ENCODE measurements at places on chromosomes 2 and 18. TPM values are rescaled to one million over a fixed set of nuclear protein-coding genes. Genes with fewer than 3 reads are reported as not detected.
A peak's percentile ranks its signal among the peaks of the same experiment; 100 is the strongest.

DNPEP gene
- 76.1 TPM for polyA plus RNA-seq

DNA sequence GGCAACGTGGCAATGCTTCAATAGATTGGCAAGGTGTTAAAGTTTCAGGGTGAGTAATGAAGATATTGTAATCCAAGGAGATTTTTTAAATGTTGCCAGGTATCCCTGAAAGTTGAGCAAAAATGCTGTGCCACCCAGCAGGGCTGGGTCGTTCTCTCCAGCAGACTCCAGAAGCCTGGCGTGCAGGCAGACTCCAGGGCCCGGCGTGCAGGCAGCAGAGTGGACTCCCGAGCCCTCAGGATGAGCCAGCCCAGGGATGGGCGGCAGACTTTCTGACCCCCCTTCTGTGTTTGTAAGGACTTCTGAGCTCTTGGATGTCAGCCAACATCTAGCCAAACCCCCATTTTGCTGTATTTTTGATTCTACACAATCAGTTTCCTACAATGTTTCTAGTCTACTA is 289.1 kb downstream of the ZNF516 start:
- no peaks in the 10 kb centered on the region for H3K36me3 ChIP-seq
- DNase-seq: no peak
- no peaks in the 10 kb centered on the region for H3K4me1 ChIP-seq
- H3K4me3 ChIP-seq: no peak overlapping the region
- no peaks in the 10 kb centered on the region for H3K27me3 ChIP-seq

DNA sequence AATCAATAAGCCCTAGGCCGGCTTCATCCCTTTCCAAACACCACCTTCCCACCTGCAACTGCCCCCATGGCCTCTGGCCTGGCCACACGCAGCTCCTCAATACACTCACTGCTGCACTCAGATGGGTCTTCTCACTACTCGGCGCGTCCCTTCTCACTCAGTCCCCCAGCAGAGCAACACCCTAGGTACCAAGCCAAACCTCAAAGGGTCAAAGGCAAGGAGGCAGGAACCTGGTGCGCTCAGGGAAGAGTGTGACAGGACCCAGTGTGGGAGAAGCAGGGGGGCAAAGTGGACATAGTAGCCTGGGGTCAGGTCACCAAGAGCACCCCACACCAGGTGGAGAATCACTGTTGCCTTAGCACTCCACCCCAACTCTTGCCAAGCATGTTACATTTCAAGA is 90.6 kb downstream of the TTC32 start:
- H3K27ac ChIP-seq: no peak overlapping the region
- peaks cover 2% of the 10 kb centered on the region for H3K27me3 ChIP-seq
- H3K4me3 ChIP-seq: no peak overlapping the region
- no peak for DNase-seq
- no peaks in the 10 kb centered on the region for H3K36me3 ChIP-seq

SEPTIN10 gene
- polyA plus RNA-seq: 4.8 TPM

UBXN2A gene
- polyA plus RNA-seq: 9.8 TPM

DNA sequence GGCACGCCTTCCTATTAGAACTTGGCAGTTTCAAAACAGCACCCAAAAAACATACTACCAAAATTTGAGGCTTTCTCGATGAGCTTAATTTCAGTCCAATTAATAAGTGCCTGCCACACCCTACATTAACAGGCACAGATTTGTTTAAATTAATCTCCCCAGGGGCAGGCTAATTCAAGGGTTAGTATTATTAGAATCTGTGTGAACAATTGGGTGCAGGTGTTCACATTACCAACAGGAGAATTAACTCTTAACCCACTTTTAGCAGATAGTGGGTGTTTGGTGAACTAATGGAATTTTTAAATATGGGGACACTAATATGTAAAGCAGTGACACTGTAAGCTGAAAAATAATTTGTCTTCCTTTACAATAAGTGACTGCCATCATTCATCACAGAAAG is 4.1 kb downstream of the MBD2 start:
- H3K27ac ChIP-seq: no peak overlapping the region
- H3K4me1 ChIP-seq: peaks cover 50% of the 10 kb centered on the region
- peak overlapping the region; percentile 52 for H3K4me3 ChIP-seq
- no peaks in the 10 kb centered on the region for H3K27me3 ChIP-seq
- H3K36me3 ChIP-seq: no peaks in the 10 kb centered on the region

SERPINB5 gene
- polyA plus RNA-seq: not detected

DNA sequence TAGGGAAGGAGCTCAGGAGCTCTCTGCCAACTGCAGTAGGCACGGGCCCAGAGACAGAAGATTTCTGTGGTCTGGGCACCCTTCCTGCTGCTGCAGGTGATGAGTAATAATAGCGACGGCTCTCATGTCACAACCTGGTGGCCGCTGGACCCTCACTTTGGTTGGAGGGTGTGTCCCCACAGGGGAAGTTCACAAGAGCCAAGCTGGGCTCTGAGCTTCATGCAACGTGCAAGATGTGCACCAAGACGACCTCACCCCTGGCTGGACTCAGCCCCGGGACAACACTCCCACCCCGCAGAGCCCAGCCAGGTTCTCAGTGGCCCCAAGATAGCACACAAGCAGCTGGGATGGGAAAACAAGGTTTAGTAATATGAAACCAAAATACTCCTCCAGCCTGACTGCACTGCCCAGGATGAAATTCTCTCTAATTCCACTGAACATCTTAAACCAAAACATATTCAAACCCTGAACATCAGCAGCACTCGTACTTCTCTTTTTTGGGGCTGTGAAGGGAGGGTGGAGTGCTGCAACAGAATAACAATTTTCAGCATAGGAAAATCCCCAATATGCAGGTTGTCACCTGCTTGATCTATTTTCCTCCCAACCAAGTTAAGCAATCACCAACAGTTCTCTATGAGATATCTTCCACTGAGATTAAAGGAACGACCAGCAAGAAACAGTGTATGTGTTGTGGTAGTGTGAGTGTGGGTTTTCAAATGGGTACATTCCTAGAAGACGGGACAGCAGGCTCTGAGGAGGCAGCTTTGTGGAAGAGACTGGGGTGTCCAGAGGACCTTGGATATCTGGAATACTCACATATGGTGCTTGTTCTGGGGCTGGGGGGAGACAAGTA is 26.5 kb downstream of the BCL2 start:
- H3K27me3 ChIP-seq: no peaks in the 10 kb centered on the region
- peak overlapping the region; percentile 44 for H3K27ac ChIP-seq
- peak overlapping the region; percentile 46 for H3K4me3 ChIP-seq
- peaks cover 25% of the 10 kb centered on the region for H3K36me3 ChIP-seq
- DNase-seq: peak; percentile 72
- H3K4me1 ChIP-seq: peaks cover 52% of the 10 kb centered on the region

- H3K4me1 ChIP-seq: no peaks in the 10 kb centered on the region
- H3K36me3 ChIP-seq: no peaks in the 10 kb centered on the region
- no peak overlapping the region for H3K4me3 ChIP-seq
- DNase-seq: no peak
Observed at GRCh38 chr2:227366769-227367426, 12.2 kb downstream of the TM4SF20 start.

AMER3 gene
- not detected for polyA plus RNA-seq

TNFAIP6 gene
- polyA plus RNA-seq: not detected

- no peak overlapping the region for H3K4me3 ChIP-seq
- no peaks in the 10 kb centered on the region for H3K4me1 ChIP-seq
- no peaks in the 10 kb centered on the region for H3K36me3 ChIP-seq
- no peak overlapping the region for H3K27ac ChIP-seq
Observed at GRCh38 chr2:120141300-120142069, 81.7 kb downstream of the TMEM185B start.

DNA sequence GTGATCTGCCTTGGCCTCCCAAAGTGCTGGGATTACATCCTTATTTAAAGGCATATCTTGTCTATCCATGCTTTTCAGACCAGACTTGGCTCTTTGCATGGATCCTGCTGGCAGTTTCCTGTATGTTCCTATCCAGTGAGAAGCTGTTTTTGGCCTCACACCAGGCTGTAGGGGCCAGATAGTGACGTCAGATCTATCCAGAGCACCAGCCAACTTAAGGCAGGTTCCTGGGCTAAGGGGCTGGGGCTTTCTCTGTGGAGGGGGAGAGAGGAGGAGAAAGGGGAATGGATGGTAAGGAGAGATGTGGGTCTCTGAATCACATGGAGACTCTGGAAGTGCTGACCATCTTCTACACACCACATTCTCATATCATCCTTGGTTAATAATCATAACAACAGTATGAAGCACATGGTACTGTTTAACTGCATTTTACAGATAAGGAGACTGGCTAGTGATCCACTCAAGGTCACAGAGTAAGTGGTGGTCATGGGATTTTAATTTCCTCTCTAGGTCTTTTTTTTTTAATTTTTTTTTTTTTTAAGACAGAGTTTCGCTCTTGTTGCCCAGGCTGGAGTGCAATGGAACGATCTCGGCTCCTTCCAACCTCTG is 2.0 kb upstream of the FAM117B start:
- peaks cover 11% of the 10 kb centered on the region for H3K4me1 ChIP-seq
- no peak for DNase-seq
- H3K4me3 ChIP-seq: no peak overlapping the region
- H3K27ac ChIP-seq: no peak overlapping the region
- no peaks in the 10 kb centered on the region for H3K27me3 ChIP-seq

- no peaks in the 10 kb centered on the region for H3K4me1 ChIP-seq
- H3K27me3 ChIP-seq: no peaks in the 10 kb centered on the region
- H3K4me3 ChIP-seq: no peak within 1 kb of the TSS
- no peaks in the 10 kb centered on the region for H3K36me3 ChIP-seq
Observed at GRCh38 chr2:68365087-68365486, at the start of gene PLEK. PLEK (plus strand) TSS chr2:68365282; CDS start chr2:68365352, 70 bp downstream.

ELAC1 gene
- polyA plus RNA-seq: 20.6 TPM
